ENCODE measurements at places on chromosomes 2 and 18.
A peak's percentile ranks its signal among the peaks of the same experiment; 100 is the strongest.

GRCh38 chr2:1865716-1866234 is 121.5 kb upstream of the PXDN start:
- DNase-seq, result no peak

DNA sequence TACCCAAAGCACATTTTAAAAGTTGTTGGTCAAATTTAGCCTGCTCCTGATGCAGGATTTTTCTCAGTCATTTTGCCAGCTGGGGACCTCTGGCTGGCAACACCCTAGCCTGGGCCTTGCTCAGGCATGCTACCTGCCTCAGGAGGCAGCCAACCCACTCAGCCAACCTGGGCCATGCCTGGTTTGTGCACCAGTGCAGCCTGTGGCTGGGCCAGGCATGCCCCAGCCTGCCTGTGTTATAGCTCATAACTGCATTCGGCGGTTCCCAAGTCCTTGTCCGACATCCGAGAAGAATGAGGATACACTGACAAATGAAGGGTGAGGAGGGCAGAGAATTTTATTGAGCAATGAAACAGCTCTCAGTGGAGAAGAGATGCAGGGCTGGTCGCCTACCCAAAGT is 608.0 kb downstream of the SUCLG1 start:
- no peak for DNase-seq

DNA sequence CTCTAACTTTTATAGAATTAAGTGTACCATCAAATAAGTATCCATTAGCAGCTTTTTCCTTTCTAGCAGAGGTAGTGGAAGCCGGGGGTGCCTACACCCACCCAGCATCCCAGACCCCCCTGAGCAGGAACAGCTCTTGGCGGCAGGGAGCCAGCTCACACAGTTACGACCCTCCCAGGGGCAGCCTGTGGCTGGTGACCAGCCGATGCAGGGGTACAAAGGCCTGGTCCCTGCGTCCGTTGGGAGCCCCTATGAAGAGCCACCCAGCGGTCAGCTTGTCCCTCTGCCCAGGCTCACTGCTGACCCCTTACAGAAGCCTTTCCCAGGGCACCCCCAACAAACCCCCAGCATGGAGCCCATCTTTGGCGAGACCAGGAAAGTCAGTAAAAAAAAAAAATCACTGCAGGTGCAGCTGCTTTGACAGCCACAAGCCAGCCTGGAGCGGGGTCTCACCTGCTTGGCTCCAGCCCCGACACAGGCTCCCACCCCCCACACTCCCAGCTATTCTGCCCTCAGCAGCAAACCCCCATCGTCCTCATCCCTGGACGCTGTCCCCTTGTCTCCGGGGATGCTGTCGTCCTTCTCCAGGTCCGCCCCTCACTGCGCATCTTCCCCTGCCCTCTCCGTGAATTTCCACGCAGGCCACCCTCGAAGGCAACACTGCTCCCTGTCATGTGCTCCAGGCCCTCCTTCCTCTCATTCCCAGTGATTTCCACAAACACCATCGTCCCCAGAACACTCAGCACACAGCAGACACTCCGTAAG is 43.1 kb downstream of the GPC1 start:
- no peak for DNase-seq

- DNase-seq, result peak; percentile 82
Observed at GRCh38 chr2:41928526-41928925, 119.3 kb upstream of the PKDCC start.

DNA sequence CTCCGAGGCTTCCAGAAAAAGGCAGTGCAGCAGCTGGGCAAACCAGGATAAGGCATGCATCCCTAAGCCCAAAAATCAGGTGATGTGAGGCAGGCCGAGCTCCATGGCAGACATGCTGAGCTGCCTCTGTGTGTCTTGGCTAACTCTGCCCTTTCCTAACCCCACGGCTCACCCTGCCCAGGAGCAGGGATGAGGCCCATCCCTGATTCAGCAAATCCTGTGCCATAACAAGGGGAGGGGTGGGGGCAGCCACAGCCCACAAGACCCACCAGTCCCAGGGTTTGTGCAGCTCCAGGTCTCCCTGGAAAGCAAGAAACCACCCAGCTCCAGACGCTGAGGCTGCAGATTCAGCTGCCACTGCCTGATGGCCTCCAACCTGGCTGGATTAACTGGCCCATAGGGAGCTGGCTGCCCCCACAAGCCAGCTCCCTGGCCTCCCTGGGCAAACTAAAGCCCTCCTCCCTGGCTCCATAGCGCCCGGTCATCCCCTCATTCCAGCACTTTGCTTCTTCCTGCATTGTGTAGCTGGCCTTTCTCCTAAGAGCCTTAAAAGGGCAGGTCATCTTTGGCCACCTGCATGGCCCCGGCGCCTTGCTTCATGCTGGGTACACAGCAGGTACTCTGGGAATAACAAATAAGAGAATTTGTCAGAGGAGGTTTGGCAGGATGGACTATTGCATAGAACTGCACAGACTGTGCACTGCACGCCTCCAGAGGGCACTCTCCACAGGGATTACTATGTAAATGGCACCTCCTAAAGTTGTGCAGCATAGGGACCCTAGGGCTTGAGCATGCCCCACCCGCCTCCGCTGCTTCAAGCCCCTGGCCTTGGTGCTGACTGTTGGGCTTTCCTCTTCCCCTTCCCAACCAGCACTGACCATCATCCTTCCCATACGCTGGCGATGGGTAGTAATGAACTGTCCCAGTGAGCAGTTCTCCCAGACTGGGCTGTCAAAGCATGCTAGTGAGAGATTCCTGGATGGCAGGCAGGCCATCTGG is 10.7 kb downstream of the STEAP3 start:
- peak; percentile 51 for DNase-seq

- no peak for DNase-seq
Observed at GRCh38 chr2:239973386-239973785, 51.8 kb downstream of the NDUFA10 start.

DNA sequence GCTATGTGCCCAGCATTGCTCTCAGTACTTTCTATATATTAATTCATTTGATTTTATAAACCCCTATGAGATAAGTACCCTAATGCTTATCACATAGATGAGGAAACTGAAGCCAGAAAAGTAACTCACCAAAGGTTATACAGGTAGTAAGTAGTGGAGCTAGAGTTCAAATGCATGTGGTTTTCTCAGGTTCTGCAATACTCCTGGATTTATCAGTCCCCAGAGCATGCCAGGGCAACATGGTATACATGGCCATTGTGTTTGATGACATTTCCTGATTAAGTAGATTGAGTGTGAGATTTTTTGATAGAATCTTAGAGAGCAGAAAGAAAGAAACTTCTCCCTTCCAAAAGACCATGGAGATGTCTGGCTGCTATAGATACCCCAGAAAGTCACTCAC is 233.1 kb downstream of the IKZF2 start:
- DNase-seq, result no peak

GRCh38 chr2:6982934-6983589 is 65.8 kb downstream of the RNF144A start:
- DNase-seq, result no peak

DNA sequence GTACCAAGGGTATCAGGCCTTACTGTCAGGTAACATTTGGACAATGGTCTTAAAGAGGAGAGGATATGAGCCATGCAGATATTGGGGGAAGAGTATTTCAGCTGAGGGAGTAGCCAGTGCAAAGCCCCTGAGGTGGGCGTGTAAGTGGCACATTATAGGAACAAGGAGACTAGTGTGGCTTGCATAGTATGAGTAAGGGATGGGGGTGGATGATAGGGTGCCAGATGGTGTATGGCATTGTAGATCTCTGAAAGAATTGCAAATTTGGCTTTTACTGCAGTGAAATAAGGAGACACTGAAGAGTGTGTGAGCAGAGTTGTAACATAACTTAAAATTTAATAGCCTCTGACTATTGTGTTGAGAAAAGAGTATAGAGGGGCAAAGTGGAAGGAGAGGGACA is 244.0 kb downstream of the PDE11A start:
- no peak for DNase-seq

DNA sequence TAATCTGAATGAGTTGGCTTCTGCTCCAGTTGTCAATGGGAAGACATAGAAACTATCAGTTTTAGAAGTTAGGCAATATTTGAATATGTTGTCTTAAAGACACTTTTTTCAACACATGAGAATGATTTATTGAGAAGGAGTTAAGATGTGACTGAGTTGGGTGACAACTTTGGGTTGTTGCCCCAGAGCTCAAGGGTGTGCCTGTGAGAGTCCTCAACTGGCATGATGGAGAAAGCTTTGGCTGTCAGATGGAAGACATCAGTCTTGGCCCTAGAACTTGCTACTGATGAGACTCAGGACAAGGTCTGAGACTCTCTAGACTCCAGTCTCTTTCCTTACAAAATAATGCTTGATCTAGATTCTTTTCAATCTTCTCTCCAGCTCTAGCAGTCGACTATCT is 69.0 kb upstream of the CTAGE1 start:
- DNase-seq, result no peak

DNA sequence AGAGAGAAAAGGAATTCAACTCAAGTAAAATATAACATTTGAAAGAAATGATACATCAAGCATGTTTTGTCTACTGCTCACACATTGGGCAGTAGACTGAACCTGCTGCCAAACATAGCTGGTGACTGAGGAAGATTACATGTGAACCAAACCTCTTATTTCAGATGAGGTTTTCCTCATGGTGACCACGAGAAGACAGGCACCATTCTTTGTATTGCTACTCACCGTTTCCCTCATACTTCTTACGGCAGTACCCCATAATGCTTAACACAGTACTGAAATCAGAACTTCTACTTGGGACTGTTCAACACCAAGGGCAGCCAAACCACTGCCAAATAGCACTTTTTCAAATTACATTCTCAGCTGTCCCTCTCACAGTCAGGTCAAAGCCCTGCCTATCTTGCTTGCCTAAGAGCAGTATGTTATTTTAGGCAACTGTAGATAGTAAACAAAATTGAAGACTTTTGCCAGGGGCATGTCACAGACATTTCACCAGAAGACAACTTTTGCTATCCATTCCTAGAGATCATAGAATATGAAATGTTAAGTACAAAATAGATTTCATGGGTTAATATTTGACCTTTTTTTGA is 167.1 kb upstream of the DOK6 start:
- DNase-seq, result peak; percentile 47

DNA sequence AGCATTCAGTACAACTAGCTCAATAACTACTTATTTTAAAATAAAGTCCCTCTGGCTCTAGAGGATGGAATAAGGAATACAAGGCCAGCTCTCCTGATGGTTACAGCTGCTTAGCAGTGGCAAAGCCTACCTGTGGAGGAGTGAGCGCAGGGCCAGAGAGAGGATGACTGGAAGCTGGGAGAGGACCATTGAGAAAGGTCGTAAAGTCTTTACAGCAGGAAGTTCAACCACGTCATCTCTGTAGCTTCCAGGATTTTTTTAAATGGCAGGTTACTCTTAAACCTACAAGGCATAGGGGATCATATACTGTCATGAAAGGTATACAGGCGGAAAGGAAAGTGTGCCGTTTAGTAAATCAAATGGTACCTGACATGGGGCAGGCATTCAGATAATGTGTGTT is 26.3 kb downstream of the ANXA4 start:
- no peak for DNase-seq
